NCI-H524 (cell line): ENCODE measurements at places on chromosomes 4 and X.

- no peak for DNase-seq
Observed at GRCh38 chr4:90990284-90990683, 863.1 kb downstream of the CCSER1 start.

DNA sequence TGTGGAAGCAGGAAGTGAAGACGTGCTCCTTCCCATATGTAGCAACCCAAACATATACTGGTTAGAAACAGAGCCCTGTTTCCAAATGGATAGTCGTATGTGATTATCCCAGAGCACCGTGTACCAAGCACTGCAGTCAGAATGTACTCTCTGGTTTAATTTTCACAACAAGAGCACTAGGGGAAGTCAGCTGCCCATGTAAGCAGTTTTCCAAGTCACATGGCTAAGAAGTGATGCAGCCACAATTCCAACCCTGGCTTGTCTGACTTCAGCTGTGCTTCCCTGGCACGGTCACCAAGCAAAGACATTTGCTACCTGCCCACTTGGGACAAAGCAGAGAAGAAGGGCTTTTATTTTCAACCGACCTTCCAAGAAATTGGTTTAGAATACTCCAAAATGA lies 28.2 kb upstream of the CEP135 start:
- DNase-seq: no peak

DNA sequence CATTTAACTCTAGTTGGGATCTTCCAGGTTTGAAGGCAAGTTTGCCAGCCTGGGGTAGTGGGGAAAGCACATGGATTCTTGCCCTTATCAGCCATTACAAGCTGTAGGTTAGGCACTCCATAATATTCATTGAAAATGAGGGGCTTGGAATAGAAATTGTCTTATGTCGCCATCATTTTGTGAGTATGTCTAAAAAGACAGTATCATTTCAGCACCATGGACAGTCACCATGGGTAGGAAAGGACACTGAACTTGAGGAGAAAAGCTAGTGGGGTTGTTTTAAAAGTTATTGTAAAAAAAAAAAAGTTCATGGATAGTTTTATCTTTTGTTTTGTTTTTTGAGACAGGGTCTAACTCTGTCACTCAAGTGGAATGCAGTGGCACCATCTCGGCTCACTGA lies 356.1 kb downstream of the HNRNPD start:
- DNase-seq: no peak

DNA sequence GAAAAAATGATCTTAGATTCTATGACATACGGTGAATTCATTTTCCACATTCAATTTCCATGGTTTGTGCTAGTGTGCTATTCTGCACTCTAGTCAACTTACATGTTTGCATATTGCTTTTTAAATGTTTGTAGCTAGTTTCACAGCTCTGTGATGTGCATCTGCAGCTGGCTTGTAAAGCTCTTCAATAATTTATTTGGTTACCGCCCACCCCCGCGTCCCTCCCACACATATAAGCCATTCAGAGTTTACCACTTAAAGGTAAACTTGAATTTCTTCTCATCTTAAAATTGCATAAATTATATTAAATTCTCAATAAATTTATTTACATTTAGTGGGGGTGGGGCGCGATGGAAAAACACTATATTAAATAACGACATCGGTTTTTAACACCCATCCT lies 291 bp upstream of the NBDY start:
- peak; percentile 51 for DNase-seq

- no peak for DNase-seq
Observed at GRCh38 chr4:76488888-76489685, 54.1 kb downstream of the SHROOM3 start.

GRCh38 chr4:78653655-78654054 lies 102.1 kb downstream of the ANXA3 start:
- DNase-seq: peak; percentile 0

GRCh38 chrX:31580227-31580626 lies 508.4 kb upstream of the FTHL17 start:
- no peak for DNase-seq

GRCh38 chrX:20130357-20130756 lies 11.3 kb downstream of the EIF1AX start:
- no peak for DNase-seq

DNA sequence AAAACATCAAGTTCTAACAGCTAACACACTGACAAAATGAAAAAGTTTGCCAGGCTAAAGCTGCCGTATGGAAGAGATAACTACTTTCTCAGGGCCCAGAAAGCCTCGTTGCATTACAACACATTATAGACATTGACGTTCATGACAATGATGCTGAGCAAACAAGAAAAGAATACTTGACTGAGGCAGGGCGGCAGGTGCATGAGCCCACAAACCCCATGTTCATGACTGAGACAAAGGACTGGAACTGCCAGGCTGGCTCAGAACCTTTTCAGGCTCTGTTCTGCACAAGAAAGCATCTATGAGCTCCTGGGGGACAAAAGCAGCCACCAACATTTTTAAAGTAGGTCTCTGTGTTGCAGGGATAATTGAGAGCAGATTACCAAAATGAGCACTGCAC lies 13.6 kb downstream of the TLR6 start:
- DNase-seq: no peak

DNA sequence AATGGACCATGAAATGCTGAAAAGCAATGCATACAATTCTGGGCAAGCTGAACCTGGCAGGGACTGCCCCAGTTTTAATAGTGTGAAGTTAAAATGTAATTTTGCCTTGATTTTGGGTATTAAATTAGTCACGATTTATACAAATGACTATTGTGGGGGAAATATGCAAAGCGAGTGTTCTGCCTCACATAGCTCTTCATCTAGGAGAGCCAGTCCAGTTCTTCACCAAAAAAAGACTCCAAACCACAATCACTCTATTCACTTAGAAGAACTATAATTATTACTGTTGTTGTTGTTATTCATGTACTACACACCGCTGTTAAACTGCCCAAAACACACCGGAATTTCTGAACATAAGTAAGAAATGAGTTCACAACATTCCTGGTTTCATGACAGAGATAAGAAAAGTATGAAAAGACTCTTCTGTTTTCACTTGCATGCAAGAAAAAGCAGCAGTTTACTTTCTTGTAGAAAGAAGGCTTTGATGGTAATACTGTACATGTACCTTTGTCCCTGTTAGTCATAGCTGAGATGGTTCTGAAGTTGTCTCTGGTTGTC lies 101.9 kb downstream of the QRFPR start:
- no peak for DNase-seq

GRCh38 chr4:140162596-140162995 lies 8.6 kb upstream of the MAML3 start:
- no peak for DNase-seq

DNA sequence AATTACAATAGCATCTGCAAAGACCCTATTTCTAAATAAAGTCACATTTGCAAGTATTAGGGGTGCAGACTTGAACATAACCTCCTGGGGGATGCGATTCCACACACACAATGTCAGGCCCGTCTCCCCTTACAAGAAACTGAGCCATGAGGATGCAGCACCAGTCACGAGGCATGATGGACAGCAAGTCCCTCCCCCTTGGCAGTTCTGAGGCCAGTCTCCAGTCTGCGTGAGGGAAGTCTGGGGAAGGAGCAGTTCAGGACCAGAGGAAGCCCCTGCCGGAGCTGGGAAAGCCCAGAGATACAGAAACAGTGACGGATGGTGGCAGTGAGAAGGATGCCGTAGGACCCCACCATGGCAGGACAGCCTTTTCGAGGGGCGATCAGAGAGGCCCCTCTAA lies 9.4 kb downstream of the FAM53A start:
- no peak for DNase-seq

DNA sequence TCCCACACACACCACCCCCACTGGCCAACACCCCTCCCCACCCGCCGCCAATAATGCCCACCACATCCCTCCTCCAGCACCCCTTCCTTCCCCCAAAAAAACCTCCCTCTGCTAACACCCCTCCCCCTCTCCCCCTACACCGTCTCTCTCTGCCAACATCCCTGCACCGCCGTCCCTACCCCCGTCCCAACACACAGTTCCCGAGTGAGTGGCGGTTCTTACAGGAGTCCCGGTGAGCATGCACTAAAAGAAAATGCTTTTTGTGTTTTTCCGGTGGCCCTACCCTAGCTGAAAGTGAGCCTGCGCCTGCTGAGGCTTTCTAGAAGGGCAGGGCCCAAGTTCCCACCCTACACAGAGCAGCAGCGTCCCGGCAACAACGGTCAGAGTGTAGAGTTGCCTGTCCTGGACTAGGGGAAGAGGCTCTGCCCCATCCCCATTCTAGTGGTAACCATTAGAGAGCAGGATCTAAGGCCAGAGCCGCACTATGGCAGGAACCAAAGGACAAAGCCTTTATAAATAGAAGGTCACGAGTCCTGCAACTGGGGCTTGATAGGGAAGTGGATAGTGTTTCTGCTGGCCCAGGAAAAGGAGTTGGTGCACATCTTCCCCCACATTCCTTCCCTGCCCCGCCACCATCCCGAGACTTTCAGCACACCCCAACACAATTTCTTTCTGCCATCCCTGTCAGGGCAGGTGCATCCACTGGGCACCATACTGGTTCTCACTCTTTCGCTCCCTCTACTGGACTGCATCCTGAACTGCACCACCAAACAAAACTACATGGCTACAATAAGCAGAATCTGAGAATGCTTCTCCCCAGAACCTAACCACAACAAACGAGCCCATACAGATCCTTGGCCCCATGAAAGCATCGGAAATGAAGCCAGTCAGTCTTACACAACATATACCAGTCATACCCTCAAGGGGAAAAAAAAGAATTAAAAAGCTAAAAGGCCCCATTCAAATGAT lies 78.1 kb upstream of the PAGE3 start:
- peak; percentile 28 for DNase-seq

DNA sequence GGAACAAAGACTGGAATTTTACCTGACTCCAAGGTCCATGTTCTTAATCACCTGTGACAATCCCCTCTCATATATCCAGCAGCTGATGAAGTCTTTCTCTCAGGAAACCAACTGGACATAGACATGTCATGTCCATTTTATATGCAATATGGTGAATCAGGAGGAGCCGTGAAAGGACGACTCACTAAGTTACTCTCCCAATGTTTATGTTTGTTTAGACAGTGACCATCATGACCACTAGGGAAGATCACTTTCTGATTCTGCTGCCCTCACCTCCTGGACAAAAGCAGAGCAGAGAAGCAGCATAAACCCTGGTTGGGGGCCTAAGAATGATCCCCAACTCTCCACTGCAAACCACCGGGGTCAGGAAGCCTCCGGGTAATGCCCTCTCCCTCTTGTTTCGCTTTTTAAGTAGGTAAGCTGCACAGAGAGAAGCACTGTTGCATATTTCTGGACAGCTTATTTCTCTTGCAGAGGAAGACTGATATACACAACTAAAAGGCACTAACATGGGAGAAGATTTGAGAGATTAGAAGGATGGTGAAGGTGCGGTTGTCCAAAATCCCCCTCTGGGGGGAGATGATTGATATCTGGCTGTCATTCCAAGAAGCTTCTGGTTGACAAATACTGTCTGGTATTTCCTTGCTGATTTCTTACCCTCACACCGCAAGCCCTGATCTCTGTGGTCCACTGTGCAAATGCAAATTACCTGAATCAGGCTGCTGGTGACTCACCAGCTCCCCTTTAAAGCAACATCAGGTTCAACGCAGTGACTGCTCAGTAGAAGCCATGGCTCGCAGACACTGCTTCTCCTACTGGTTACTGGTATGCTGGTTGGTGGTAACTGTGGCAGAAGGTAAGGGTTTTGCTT lies at the start of gene ODAPH:
Gene ODAPH, plus strand, starts transcription at position 773 of the 871 bp plus-strand sequence. Its CDS starts 17 bp downstream, at position 790.
- no peak for DNase-seq

DNA sequence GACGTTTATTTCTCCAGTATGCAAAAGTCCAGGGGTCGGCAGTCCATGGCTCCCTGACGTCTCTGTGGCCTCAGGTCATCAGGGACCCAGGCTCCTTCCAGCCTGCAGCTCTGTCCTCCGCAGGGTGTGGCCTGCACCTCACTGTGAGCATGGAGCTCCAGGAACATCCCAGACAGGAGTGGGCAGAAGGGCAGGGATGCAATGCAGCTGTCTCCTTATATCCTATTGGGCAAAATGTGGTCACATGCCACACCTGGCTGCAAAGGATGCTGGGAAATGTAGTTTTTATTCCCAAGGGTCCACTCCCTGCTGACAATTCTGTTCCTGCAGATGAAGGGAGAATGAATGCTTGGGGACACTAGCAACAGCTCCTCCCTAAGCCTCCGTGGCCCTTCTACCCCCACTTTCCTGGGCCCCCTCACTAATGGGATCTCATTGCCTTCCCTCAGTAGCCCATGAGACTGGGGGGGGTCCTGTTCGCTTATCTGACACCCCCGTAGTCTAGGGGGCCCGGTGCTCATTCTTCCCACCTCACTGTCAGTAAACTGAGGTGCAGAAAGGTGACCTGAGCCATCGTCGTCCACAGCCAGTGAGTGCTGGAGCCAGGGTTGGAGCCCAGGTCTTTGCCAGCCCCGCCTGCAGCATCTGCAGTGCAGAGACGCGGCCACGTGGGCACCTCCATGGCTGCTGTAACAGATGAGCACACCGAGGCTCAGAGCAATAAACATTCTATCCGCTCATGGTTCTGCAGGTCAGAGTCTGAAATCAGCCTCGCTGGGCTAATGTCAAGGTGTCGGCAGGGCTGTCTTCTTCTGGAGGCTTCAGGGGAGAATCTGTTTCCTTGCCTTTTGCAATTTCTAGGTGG lies 5.9 kb upstream of the GRPEL1 start:
- DNase-seq: peak; percentile 89

DNA sequence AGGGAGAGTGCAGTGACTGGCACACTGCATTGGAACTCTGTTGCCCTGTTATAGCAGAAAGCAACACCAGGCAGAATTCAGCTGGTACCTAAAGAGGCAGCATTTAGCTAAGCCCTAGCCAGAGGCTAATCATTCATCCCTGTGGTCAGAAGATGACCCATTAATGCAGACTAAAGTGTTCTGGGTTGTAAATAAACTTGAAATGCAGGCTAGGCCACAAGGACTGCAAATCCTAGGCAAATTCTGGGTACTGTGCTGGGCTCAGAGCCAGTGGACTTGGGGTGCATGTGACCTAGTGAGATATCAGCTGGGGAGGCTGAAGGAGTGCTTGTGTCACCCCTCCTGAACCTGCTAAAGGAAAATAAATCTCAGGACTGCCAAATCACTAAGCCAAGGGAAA lies 91.2 kb downstream of the LPAR4 start:
- DNase-seq: no peak

GRCh38 chr4:183522821-183523220 lies 18.0 kb downstream of the ING2 start:
- peak; percentile 21 for DNase-seq

DNA sequence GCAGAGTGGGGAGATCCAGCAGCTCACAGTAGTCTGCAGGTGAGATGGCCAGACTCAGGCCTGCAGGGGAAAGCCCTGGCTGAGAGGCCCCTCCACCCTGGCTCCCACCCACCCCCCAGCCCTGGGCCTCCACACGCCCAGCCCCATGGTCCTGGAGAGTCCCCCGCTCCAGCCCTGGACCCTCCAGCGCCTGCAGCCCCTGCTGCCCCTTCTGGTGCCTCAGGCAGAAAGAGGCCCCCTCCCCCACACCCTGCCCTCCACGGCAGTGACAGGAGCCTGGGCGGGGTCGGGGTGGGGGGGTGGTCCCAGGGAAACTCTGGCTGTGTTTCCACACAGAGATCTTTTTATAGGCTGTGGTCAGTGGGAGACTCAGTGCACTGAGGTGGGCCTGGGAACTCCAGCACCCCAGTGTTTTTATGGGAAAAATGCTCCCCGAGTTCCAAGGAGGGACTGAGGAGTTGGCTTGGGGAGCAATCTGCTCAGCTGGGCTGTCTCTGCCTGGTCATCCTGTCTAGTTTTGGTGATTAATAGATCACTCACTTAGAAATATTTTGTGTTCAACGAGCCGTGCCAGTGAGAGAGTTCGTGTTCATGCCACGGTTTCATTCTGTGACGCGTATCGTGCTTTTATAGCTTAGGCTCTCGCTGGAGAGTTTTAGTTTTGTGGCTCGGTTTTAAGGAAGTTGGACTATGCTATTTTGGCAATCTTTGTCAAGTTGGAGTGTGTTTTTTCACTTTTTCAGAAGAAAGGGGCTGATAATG lies 53.1 kb upstream of the HGFAC start:
- DNase-seq: no peak

GRCh38 chr4:143405075-143405730 lies 68.5 kb downstream of the GAB1 start:
- no peak for DNase-seq
